ENCODE measurements at places on chromosomes 5 and 9.

- no peak for DNase-seq
These were observed 615.0 kb upstream of the CHD1 start for GRCh38 chr5:99543841-99544240.

- no peak for DNase-seq
These were observed 155.6 kb upstream of the ZNF618 start for GRCh38 chr9:113720495-113720894.

DNA sequence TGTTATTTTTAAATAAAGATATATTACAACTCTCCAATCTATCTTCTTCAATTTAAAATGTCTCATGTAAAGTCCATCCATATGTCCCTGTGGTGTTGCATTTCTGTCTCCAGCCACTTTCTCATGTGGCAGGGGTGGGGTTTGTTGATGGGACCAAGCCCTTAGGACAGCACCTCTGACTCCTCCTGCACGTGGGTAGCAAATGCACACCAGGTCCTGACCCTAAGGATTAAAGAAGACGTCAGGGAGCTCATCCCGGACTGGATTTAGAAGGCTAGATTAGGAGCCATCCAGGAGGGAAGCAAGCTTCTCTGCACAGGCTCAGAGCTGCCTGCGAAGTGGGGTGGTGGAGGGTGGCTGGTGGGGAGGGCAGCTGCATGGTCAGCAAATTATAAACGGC is 38.9 kb upstream of the FAM120AOS start:
- DNase-seq: no peak

DNA sequence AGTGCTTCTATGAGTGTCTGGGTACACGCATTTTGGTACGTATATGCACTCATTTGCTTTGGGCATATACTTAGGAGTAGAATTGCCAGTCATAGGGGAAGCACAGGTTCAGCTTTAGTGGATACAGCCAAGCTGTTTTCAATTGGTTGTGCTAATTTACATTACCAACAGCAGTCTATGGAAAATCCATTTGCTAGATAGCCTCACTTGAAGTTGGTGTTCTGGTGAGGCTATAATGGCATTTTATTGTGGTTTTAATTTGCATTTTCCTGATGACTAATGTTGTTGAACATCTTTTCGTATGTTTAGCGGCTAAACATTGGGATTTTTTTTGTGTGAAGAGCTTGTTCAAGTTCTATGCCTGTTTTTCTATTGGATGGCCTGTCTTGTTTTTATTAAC is 76.8 kb upstream of the ANKH start:
- no peak for DNase-seq

- DNase-seq: peak; percentile 57
These were observed 478.2 kb upstream of the TNC start for GRCh38 chr9:115596021-115596745.

GRCh38 chr5:82019342-82020138 is 47.7 kb downstream of the ATG10 start:
- DNase-seq: no peak

DNA sequence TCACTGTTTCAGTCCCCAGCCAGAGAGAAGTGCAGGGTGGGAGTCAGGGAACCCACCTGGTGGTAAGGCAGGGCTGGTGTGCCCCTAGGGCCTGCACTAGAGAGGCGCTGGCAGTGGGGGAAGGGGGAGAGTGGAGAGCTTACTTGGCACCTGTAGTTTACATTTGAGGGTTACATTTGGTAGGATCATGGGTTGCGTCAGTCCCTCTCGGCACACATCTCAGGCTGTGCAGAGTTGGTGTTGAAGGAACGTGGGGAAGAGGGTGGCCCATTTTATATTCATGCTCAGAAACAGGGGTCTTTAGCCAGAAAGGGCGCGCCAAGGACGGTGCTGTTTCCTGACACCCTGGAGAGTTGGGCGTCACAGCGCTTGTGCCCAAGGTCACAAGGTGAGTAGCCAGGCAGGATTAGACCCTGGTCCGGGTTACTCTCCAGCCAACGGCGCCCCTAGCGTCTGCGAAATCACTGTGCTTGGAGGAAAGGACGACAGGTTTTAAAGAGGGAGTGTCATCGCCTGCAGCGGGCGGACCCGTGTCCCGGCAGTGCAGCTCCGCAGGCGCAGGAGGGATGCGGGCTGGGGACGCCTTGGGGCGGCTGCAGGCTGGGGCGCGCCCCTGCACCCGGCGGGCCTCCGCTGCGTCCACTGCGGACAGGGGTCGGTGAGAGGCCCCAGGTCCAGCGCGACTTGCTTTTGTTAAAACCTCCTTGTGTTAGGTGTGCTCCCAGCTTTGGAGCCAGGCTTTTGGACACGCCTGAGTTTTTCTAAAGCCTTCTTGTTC is 272.6 kb downstream of the FANCC start:
- DNase-seq: no peak

GRCh38 chr9:136923881-136924280 is 20.7 kb downstream of the FBXW5 start:
- no peak for DNase-seq

GRCh38 chr5:125227333-125228095 is 481.1 kb upstream of the ZNF608 start:
- no peak for DNase-seq

DNA sequence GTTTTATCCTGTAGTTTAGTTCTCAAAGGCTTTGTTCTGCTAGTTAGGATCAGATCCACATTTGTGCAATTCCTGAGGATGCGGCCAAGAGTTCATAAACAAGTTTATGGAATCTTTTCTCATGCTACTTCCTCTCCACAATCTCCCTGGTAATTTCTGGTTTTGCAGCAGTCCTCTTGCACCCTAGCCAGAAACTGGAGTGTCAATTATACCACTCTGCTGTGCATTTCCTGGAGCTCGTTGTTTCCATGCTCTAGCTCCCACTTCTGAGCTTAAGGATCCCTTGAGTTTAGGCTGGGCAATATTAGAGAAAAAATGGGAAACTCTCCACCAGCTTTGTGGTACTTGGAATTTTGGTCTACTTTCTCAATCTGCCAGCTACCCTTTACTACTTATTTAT is 474.7 kb downstream of the DIRAS2 start:
- DNase-seq: no peak

DNA sequence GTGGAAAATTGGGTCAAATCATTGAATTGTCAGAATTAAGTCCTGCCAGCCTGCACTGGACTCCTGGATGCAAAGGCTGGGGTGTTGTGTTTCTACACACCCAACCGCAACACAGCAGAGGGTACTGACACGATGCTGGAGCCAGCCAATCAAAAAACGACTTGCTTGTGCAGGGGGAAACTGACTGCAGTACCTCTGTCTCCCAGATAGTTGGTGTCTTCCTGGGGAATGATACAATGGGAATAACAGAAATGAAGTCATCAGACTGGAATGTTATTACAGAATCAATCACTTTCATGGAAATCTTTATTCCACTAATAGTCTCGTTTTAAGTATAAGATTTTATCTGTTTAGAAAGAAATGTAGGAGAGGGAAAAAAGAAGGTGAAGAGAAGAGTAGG is 330.3 kb downstream of the MLLT3 start:
- no peak for DNase-seq

- no peak for DNase-seq
These were observed 26.1 kb downstream of the MAP1B start for GRCh38 chr5:72133212-72133990.

DNA sequence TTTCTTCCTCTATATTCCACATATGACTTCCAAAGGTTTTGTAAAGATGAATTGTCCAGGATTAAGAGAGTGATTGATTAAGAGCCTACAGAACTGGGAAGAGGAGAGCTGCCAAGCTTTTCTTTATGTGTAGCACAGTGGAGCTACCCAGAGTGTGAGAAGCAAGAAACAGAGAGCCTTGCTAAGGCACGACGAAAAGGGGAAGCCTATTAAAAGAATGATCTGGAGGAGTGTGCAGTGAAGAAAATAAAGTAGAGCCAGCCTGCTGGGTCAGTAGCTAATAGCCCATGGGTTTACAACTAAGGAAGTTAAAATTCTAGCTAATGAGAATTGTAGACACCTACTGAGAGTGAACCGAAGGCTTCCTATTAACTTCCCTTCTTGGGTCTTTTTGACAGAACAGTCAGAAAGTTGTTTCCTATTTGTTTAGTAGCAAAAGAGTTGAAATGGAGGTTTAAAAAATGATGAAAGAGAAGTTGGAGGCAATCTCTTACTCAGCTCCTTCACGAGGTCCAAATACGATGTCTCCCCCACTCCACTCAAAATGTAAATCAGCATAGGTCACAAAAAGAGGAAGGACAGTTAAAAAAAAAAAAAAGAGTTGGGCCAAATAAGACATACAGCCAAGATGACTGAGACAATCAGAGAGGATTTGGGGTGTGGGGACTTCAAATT is 957 bp upstream of the PRR16 start:
- DNase-seq: no peak

DNA sequence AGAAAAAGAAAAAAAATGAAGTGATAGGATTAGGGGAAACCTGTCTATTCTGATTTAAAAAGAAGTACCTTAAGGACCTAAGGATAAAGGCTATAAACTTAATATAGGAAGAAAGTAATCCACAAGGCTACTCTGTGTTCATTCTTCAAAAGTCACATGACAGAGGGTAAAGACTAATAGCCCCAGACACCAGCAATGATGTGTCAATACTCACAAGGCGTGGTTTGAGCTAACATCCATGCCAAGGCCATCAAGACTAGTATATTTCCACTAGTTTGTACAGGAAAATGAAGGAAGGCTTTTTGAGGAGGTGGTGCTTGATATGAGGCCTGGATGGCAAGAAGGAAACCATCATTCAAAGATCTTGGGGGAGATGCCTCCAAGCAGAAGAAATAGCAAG is 49.7 kb upstream of the TEX48 start:
- DNase-seq: no peak

DNA sequence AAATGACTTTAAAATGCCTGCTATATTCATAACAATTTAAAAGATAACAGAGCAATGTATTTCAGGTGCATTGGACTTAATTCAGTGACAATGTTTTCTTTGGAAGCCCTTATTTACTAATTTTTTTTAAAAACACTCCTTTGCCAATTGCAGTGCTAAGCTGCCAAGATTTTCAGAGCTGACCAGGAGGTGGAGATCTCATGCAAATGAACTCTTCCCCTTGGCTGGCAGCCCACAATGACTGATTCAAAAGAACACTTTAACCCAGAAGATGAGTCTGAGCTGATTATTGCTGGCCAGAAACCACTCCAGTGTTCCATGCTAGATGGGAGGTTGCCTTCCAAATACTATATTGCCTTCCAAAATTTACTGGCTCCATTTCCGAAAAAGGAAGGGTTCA is 128.3 kb upstream of the CCNH start:
- peak; percentile 1 for DNase-seq

GRCh38 chr9:129542741-129543140 is 78.2 kb downstream of the C9orf50 start:
- no peak for DNase-seq

DNA sequence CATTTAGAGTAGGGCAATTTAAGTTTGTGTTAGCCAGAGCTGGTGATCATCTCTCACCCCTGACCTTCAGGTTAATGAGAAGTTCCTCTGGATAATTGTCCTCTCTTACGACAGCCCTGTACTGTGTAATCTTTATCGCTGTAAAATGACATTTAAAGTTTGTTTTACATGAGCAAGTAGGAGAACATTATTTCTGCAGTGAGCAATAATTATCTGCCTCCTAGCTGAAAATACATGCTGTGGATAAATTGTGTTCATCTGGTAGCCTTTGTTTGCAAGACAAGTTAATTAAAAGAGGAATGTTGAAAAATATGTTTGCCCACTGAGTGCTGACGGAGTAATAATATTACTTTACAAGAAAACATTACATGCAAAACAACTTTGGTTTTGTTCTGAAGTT is 1083.8 kb upstream of the NUDT12 start:
- DNase-seq: no peak

DNA sequence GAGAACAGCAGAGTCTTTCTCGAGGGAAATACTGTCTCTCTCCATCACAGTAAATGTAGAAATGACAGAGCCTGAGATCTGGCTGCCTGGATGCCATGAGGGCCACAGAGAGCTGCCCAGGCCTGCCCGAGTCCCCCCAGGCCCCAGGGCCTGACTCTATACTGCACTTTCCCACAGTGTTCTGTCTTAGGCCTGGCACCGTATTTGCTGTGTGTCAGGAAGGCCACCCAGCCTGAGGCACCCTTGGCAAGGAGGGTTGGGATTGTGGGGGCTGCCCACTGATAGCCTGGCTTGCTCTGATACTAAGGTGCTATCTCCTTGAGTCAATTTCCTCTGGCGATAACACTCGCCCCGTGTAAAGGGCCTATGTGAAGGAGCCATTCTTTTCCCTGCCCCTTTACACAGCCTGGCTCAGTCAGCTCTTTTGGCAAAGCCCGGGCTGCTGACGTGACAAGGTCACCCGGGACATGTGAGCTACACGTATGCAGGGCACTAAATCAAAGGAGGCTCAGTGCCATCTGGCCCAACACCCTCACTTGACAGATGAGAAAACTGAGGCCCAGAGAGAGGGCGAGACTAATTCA is 630.1 kb upstream of the KLF4 start:
- no peak for DNase-seq

- DNase-seq: peak; percentile 31
These were observed 5.8 kb upstream of the ACTBL2 start for GRCh38 chr5:57488215-57488955.

DNA sequence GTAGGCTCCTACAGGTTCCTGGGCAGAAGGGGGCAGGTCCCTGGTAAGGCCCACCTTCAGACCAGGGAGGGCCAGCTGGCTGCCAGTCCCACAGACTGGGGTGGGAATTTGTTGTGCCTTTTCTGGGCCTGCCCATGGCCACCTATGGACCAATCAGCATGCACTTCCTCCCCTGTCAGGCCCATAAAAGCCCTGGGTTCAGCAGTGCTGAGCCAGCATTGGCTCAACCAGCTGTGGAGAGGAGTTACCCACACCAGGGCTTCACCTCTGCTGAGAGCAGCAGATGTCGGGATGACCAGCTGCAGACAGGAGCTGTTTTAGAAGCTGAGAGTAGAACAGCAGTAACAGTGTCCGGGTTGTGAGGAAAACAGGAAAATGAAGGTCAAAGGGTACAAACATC is 373.4 kb upstream of the ACO1 start:
- no peak for DNase-seq

DNA sequence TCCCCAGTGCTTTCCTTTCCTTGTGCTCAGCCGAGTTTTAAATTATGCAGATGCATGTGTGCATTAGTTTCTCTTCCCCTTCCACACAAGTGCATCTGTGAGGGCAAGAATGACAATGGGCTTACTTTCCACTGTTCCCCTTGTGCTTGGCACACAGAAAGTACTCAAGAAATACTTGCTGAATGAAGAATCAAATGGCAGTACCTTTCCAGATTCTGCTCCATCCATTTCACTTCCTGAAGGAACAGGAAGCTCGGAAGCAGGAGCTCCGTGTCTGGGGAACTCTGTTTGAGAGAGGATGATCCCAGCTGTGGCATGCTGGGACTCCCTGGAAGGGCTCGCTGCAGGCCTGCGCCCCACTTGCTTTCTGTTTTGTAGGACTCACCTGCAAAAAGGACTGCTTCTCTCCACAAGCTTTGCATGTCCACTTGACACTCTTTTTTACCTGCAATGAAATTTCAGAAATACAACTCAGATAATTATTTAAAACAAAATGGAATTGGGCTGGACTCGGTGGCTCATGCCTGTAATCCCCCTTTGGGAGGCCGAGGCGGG is 5.5 kb downstream of the MRNIP start:
- DNase-seq: no peak

- no peak for DNase-seq
These were observed 209.2 kb upstream of the KLF4 start for GRCh38 chr9:107698779-107699178.

- no peak for DNase-seq
These were observed 155.8 kb downstream of the TSSK1B start for GRCh38 chr5:113278976-113279375.
